ENCODE measurements at places on chromosomes 11 and 22.
A peak's percentile ranks its signal among the peaks of the same experiment; 100 is the strongest.

DNA sequence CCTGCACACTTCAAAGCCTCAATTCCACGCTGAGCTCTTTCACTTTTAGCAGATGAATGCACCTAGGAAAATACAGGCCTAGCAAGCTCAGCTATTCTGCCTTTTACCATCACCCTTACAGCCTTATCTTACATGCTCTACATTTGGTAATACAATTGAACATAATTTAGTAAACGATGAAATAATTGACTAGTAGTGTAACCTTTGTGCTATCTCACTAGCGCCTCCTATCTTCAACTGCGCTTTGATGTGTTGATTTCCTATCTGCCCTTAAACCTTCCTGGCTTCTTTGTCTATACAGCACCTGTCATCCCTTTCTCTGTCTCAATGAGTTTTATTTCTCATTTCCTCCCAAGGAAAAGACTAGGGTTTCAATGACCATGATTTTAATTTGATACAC is 149.7 kb downstream of the LRRC4C start:
- DNase-seq: no peak

DNA sequence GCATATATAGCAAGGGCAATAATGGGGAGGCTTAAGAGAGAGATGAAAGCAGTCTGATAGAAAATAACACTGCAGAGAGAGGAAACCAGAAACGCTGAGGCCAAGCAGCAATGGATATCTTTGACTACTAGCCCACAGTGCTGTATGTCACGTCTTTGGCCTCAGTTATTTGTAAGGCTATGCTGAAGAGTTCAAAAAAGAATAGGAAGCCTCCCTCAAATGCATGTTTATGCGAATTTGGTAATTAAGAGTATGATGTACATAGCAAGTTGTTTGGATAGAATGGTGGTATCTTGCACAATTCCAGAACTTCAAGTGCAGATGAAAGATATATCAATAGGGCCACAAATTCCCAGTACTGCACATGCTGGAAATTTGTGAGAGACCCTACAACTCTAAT is 89.2 kb downstream of the MPPED2 start:
- no peak for DNase-seq

DNA sequence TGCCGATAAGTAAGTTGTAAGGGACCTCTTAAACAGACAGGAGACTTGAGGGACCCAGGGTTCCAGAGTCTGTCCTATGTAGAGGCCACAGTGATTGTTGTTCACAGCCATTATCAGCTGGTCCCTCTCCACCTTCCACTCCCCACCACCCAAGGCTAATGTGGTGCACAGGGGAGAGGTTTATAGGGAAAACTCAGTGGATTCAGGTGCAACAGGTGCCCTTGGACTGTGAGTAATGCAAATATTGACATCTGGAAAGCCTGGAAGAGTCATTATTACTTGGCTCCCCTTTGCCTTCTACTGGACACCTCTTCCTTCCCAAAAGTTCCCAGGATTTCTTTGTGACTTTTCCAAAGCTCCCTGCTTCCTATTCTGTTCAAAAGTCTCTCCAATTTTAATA is 441.1 kb upstream of the CCDC90B start:
- DNase-seq: no peak

- no peak for DNase-seq
These were observed 23.9 kb upstream of the PANX1 start for GRCh38 chr11:94104734-94105133.

- DNase-seq: peak; percentile 29
These were observed 452.3 kb downstream of the RAB38 start for GRCh38 chr11:87722756-87723565.

DNA sequence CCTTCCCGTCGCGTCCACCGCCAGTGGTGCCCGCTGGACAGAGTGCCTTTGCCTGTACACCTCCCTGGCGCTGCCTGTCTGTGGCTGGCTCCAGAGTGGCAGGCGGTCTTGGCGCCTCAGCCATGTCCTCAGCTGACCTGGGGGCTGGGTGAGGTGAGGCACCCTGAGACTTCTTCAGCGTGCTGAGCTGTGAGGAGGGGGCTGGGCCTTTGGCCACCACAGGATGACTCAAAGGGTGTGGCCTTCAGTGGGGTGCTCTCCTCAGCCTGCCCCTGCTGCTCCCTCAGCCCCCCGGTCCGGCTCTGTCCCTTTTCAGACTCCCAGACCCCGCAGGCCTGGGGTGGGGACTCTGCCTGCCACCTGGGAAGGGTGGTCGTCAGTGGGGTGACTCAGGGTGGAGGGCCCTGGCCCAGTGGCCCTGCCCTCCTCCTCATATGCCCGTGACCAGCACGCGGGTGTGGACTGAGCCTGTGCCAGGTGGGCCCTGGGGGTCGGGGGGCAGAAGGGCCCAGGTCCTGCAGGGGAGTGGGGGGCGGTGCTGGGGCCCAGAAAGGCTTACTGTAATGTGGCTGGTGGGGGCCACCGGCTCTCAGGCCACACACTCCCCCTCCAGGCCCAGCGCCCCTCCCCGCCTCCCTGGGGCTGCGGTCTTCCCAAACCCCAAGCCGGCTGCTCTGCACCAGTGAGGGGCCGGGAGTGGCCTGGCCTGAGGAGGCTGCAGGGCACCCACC is 15.9 kb downstream of the CRELD2 start:
- DNase-seq: peak; percentile 45

DNA sequence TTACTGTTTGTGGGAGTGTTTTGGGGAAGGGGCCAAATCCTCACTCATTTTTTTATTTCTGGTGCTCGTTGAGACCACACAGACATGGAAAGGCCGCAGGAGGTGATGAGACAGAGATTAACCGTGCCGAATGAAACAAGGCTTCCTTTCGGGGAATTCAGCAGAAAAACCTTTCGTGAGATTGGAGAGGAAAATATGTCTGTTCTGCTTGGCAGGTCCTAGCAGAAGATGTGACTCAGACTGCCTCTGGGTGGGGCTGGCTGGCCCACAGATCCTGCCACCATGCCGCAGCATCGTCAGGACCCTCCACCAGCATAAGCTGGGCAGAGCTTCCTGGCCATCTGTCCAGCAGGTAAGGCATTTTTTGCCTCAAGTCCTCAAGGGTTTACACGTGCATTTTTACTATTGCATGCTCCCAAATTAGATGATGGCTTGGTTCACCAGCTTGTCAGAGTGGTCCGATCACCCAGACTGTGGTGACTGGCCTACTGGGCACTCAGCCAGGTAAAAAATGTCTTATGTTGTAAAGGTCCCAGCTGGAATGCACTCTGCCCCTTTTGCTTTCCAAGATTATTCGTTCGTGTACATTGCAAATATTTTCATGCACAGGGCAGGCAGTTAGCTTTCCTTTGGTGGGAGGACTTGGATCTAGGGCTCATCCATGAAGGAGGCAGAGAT is 1.5 kb downstream of the DDB2 start:
- peak; percentile 84 for DNase-seq

DNA sequence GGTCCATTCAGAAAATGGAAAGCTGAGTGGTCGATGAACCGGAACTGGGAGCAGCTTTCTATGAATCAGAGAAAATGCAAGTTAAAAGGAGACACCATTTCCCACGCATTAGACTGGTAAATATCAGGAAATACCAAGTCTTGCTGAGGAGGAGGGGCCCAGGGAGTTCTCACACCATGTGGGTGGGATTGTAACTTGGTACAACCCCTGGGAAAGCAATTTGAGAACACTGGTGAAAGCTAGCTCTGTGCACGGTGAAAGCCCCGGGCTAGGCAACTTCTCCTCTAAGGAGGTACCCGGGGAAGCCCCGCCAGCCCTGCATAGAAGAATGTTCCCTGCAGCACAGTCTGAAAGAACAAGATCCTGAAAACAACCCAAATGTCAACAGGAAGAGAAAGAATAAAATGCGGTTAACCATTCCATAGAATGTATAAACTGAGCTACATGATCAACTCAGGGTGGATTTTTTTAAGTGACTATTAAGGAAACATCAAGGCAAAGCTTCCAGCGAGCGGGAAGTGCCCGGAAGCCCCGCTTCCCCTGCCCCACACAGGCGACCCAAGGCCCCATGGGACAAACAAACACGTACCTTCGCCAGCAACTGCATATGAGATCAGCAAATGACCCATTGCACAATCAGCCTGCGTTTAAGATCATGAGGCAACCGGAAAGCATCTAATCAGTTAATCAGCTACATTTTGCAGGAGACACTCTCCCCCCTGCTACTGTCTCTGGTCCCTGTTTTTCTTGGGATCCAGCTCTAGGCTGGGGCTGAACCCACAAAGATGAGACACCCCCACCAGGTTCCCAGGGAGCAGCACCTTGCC is 11.3 kb downstream of the SHANK2 start:
- DNase-seq: no peak

- DNase-seq: no peak
These were observed 162.3 kb downstream of the TRIM29 start for GRCh38 chr11:119975561-119976152.

DNA sequence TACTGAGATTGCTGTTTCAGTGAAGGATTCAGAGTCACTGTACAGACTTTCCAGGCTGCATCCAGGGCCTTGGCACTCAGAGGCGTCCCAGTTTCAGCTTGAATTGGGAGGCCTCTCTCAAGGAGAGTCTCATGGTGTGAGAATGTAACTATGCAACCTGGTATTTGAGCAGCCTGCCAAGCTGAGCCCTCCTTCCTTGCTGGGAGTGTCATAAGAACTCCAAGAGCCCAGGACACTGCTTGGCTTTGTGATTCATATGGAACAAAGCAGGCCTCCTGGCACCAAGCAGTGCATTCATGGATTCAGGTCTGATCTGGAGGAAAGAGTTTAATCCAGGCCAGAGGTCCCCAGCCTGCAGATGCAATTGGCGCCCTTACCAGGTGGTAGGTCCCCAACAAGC is 171.7 kb downstream of the DBX1 start:
- no peak for DNase-seq

DNA sequence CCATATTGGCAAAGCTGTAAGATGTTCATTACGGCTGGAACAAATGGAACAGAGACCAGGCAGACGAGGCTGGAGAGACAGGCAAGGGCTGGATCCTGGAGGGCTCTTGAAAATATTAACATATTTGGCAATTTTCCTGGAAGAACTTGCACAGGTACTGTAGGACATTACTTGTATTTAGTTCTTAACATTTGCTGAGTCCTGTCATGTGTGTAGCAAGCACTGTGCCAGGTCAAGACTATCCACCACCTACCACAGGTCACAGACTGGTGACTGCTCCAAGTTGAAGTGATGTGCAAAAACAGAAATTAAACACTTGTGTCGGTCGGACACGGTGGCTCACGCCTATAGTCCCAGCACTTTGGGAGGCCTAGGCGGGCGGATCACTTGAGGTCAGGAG is 58.7 kb upstream of the TNRC6B start:
- no peak for DNase-seq

DNA sequence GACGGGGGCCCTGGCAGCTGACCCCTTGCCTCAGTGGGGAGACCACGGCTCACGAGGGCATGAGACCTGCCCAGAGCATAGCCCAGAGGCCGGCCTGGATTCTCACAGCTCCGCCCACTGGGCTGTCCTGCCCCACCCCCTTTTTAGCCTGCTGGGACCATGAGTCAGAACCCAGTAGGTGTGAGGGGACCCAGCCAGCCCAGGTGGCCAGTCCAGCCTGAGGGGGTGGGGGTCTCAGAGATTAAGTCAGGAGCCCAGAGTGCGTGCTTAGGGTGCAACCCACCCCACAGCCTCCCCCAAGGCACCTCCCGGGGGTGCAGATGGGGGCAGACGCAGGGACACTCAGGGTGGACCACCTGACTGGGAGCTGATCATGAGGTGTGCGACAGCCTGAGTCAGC is 40.1 kb upstream of the PPARA start:
- DNase-seq: peak; percentile 26
